ENCODE measurements at places on chromosomes 11 and 22.

DNA sequence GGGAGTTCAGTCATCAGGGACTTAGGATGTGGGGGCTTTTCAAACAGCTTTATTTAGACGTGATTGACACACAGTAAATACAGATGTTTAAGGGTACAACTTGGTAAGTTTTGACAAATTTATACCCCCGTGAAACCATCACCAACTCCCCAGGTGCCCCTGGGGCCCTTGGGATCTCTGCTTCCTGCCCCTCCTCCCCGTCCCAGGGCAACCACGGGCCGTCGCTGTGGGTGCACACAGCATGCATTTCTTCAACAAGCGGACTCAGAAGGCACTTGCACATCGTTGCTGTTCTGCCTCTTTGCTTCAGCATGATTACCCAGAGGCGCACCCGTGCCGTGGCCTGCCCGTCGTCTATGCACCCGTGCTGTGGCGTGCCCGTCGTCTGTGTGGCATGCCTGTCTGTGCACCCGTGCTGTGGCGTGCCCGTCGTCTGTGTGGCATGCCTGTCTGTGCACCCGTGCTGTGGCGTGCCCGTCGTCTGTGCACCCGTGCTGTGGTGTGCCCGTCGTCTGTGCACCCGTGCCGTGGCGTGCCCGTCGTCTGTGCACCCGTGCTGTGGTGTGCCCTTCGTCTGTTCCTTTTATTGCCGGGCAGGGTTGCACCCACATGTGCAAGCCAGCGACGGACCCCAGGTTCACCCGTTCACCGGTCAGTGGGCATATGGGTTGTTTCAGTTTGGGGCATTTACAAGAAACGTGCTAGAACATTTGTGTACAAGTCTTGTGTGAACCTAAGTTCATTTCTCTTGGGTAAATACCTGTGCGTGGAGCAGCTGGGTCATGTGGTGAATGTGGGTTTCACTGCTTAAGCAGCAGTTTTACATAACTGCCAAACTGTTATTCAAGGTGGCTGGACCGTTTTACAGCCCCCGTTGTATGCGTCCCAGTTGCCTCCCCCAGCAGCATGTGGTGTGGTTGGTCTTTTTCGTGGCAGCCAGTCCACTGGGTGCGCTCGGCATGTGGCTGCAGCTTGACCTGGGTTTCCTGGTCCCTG, 8.3 kb downstream of the CD81 start:
- no peak for DNase-seq

DNA sequence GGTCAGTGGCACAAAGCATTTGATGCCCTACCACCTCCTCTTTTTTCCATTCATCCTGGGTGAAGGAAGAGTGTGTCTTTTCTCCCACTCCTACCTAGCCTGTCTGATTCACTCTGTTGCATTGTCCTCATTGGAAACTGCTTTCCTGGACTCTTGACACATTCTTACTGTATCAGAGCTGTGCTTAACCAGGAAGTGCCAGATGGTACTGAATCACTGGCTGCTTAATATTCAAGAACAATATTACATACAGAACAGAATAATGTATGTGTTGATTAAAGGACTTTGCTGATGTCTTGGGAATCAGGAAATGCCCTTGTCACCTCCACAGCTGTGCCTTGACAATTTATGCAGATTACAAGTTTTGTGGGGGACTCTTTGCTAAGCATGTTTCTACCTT, 44.4 kb downstream of the SVIP start:
- no peak for DNase-seq

DNA sequence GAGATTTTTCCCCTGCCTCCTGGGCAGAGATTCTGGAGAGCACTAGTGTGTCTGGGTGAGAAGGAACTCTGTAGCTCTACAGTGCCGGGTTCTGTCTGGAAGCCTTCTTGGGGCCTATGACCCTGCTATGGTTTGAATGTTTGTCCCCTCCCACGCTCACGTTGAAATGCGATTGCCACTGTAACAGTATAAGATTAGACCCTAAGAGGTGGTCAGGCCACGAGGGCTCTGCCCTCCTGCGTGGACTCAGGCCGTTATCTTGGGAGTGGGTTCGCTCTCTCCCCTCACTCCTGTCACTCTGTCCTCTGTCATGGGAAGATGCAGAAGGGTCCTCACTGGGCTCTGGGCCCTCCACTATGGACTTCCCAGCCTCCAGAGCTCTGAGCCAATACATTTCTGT, 3.5 kb downstream of the AP5B1 start:
- no peak for DNase-seq

GRCh38 chr11:46513934-46514342, 79.9 kb downstream of the AMBRA1 start:
- DNase-seq: no peak

DNA sequence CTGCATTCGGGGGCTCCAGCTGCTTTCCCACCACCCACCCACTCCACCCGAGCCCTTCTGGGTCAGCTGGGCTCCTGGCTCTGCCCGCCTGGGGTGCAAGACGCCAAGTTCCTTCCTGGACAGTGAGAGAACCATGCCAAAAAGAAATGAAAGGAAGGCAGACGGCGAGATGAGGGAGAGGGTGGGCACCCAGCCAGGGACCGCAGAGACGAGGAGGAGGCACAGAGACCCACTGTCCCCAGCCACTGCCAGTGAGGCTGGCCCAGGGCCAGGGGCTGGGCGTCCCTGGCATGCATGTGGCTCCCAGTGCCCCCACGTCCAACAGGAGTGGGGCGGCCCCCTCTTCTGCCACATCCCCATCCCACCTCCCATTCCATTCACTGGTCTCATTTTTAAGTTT, 10.8 kb upstream of the CD81 start:
- no peak for DNase-seq

- no peak for DNase-seq
Observed at GRCh38 chr22:19648419-19648929, 65.8 kb upstream of the SEPTIN5 start.

DNA sequence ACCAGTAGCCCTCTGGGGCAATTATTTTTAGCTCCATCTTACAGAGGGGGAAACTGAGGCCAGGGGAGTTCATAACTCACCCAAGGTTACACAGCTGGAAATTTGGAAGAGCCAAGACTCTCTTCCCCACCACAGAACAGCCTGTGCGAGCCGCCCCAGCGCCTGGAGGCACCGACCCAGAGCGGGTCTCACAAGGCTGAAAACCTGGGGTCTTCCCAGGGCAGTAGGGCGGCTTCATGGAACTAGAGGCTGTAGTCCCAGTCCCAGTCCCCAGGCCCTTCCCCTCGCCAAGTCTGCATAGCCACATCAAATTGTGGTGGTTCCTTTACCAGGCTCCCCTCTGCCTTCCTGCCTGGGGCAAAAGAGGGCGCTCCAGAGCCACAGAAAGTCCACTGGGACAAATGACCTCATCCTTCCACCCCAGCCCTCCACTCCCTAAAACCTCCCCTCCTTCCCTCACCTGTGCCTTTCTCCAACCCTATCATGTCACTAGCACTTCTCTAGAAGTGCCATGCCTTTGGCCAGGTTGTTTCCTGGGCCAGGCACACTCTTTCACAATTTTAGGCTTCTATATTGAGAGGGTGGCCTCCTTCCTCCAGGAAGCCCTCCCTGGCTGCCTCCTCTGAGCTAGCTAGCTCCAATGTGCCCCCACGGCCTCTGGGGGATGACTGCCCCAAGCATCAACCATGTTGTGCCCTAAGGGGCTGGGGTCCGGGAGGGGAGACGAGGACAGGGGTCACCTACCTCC, 15.2 kb upstream of the CDC42EP1 start:
- peak; percentile 56 for DNase-seq

- DNase-seq: no peak
Observed at GRCh38 chr11:92897487-92897886, 72.0 kb upstream of the MTNR1B start.

GRCh38 chr22:26735019-26735409, 77.6 kb downstream of the MIAT start:
- no peak for DNase-seq

DNA sequence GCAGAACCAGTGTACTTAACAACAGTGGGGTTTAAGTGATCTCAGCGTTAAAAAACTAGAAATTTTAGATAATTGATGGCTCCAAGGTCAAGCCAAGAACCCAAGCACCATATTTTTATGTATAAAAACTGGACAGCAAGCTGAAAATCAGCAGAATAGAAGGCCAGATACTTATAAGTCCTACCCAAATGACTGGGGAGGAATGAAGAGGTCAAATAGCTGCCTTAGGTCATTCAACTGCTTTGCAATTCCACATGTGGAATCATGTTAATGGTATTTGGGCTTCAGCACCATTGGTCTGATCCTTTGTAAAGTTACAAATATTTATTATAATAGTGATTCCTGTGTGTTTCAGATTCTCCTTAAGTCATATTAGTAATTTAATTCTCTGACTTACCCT, 108.4 kb downstream of the FAT3 start:
- no peak for DNase-seq

DNA sequence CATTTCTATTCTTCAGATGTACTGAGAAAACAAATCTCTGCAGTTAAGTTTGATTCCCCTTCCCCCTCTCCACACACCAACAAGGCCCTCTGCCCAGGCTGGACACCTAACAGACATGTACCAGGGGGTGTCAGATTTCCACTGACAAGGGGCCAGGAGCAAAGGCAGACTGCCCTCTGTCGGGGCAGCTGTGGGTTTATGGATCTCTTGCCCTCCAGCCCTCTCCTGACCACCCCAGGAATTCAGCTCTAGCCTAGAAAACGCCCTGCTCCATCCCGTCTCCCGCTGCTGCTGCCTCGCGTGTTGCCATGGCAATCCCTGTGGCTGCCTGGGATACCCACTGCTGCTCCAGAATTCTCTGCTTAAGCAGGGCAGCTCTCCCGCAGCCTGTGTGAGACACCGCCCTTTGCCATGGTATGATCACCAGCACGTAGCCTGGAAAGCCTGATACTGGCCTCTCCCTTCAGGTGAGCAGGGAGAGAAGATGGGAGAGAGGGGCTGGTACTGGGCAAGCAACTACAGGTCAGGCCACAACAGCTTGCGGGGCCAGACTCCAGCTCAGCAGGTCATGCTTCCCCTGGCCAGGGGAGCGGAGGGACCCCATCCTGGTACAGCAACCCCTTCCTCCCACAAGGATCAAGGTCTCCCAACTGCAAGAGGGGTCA, 41.6 kb downstream of the BUD13 start:
- no peak for DNase-seq

GRCh38 chr11:11605181-11605580, 16.6 kb downstream of the GALNT18 start:
- no peak for DNase-seq

DNA sequence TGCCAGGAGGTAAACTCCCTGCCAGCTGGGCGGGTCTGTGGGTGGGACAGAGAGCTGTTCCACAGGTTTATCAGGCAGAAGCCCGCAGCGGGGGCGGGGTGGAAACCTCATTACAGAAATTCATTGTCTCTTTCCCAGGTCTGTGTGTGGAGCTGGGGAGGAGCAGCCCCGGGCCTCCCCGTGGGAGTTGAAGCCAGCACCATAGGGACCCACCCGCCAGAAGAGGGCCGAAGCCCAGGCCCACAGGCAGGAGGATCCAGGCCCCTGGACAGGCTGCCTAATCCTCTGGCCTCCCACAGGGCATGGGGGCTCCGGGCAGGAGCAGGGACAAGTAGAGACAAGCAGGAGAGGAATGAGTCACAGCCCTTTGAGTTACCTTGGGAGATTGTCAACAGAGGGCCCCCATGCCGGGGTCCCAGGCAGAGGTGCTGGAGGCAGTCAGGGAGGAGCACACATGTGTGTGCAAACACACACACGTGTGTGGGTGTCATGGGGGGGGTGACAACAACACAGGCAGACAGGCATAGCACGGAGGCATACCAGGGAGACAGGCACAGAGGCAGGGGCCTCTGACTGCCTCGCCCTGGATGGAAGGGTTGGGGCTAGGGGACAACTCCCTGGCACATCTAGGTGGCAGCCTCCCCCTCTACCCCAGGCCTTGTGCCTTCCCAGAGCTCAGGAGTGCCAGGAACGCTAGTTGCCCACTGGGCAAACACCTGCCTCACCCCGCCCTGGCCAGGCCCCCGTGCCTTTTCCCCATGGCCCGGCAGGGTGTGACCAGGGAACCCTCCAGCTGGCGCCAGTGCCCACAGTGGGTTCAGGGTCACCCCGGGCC, 1.4 kb downstream of the CDC42BPG start:
- DNase-seq: peak; percentile 82

GRCh38 chr11:79393362-79394043, 47.3 kb downstream of the TENM4 start:
- DNase-seq: no peak

DNA sequence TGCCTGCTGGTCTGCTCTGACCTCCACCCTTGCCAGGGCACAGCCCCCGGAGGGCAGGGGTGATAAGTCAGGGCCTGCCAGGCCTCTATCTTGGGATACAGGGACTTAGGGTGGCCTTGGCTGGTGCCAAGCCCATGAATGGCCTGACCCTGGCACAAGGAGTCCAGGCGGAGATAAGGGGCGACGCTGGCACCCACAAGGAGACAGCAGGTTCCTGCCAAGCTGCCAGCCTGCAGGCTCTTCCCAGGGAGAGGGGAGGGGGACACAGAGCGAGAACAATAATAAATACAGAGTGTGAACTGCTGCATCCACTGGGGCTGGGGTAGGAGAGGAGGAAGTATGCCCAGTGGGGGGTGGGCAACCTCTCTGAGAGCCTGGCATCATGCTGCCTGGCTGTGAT, 978 bp downstream of the CSDC2 start:
- no peak for DNase-seq

GRCh38 chr22:40567106-40567505, 69.4 kb downstream of the MRTFA start:
- no peak for DNase-seq

- DNase-seq: no peak
Observed at GRCh38 chr22:44171561-44171960, 9.2 kb upstream of the PARVG start.

DNA sequence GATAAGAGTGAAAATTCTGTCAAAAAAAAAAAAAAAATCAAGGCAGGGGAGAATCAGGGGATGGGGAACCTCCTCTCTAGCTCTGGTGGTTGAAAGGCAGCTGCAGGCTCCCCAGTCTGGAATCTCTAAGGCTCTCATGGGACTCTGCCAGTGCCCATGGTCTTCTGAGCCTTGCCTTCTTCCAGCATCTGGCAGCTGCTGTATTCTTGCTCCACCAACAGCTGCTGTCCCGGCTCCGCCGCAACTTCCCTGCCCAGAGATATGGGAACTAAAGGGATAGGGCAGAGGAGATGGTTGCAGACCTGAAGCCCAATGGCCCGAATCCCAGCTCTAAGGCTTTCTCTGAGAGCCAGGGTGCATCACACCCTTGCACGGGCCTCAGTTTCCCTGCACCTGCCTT, 49.5 kb upstream of the PHF21B start:
- DNase-seq: no peak

- no peak for DNase-seq
Observed at GRCh38 chr11:67642173-67643120, 2.9 kb upstream of the TBX10 start.

DNA sequence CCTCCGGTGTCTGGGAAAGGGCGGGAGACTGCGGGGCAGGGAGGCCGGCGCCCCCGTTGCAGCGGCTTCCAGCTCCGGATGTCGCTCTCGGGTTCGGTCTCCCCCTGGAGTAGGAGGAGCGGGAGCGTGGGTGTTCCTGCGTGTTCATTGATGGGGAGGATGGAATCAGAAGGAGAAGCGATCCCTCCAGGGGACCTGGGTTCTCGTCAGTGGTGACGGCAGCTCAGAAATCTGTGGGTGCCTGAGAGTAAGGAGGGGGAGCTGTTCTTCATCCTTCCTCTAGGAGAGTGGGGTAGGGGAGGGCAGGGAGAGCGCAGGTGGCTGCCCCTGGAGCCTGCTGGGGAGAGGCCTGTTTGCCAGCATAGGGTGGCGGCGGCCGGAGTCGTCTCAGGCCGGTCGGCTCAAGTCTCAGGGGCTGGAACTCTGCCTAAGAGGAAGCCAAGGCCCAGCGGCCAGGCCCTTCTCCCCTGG, 1.1 kb downstream of the UBASH3B start:
- DNase-seq: peak; percentile 27

- peak; percentile 22 for DNase-seq
Observed at GRCh38 chr11:130001461-130002351, 929 bp downstream of the PRDM10 start.

GRCh38 chr11:64357446-64357845, 1.5 kb upstream of the RPS6KA4 start:
- no peak for DNase-seq
